ENCODE measurements at places on chromosomes 5 and 9. TPM values are rescaled to one million over a fixed set of nuclear protein-coding genes. Genes with fewer than 3 reads are reported as not detected.

- no peak for DNase-seq
Observed at GRCh38 chr5:116799401-116799800, 224.8 kb upstream of the SEMA6A start.

DNA sequence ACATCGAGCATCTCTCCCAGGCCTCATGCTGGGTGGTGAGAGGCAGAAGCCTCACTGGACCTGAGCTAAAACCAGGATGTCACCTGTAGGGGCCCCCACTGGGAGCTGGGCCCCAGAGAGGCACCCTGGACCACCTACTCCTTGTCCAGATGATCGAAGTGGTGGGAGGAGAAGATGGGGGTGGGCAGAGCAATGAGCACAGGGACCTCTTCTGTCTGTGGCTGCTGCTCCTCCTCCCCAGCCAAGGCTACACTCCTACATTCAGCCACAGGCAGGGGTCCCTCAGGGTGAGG, 227.5 kb downstream of the CACNA1B start:
- DNase-seq: no peak

- DNase-seq: no peak
Observed at GRCh38 chr5:135869276-135869675, 26.4 kb downstream of the IL9 start.

GRCh38 chr5:61701877-61702602, 370.0 kb downstream of the ZSWIM6 start:
- no peak for DNase-seq

PDE4D gene
- 29.3 TPM for polyA plus RNA-seq

GRCh38 chr5:160357861-160358411, 12.5 kb downstream of the C1QTNF2 start:
- DNase-seq: peak; percentile 93

- no peak for DNase-seq
Observed at GRCh38 chr5:59393585-59394420, 499.7 kb downstream of the PDE4D start.

DNA sequence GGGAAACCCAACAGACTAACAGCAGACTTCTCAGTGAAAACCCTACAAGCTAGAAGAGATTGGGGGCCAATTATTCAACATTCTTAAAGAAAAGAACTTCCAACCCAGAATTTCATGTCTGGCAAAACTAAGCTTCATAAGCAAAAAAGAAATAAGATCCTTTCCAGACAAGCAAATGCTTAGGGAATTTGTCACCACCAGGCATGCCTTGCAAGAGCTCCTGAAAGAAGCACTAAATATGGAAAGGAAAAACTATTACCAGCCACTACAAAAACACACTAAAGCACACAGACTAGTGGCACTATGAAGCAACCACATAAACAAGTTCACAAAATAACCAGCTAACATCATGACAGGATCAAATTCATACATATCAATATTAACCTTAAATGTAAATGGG, 131.1 kb downstream of the OR2K2 start:
- no peak for DNase-seq

- DNase-seq: no peak
Observed at GRCh38 chr5:38424148-38425060, 132.0 kb downstream of the LIFR start.

PDCD1LG2 gene
- polyA plus RNA-seq: 3.0 TPM

DNA sequence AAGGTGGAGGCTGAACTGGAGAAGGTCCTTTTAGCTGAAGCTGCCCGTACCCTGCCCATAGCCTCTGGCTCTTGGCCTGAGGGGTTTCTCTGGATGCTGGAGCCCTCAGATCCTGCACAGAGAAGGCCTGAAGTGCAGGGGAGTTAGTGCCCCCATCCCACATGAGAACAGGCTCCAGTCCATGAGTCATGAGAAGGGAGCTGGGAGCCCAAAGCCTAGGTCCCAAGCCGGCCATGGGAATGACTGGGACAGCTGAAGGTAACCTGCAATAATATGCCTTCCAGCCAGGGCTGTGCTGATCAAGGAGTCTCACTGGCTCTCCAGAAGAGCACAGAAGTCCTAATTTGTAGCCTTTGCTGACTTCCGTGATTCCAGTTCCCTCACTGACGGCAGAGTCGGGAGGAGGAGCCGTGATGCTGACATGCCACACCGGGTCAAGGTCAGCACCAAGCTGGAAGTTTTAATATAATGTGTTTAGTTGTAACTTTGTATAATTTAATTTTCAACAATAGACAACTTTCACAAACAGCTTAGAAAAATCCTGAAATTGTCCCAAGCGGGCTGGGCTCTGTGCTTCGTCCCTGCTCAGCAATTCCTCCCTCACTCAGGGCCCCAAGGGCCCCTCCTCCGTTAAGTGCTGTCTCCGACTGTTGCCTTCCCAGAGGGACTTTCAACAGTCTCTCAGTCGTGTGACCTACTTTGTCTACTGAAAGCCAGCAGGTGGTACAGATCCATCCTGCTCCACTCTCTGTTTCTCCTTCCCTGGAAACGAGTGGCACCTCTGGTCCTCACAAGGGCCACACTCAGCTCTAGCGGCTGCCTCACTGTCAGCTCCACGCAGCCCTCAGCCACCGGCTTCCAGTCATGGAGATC, 387.8 kb downstream of the GADD45G start:
- no peak for DNase-seq

DNA sequence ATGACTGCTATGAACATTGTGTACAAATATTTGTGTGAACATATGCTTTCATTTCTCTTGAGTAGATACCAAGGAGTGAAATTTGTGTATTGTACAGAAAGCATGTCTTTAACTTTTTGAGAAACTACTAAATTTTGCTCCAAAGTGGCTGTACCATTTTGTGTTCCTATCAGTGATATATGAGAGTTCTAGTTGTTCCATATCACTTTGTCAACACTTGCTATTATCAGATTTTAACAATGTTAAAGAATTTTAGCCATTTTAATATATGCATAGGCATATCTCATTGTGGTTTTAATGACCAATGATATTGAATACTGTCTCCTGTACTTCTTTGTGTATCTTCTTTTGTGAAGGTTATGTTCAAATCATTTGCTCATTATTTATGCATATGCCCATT, 142.9 kb upstream of the NR3C1 start:
- no peak for DNase-seq

DNA sequence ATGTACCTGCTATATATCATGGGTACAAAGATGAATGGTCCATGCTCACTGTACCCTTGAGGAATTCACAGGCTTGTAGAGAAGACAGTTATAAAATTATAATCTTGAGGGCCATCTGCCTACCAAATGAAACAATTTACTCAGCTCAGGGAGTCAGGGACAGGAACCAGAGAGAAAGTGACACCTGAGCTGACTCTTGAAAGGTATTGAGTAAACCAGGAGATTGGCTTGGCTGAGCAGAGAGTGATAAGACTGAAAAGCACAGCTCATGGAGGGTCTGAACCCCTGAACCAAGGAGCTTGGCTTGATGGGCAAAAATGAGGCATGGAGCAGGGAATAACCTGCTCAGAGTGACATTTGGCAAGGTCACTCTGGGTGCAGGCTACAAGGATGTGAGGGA, 147.3 kb downstream of the FAM114A2 start:
- no peak for DNase-seq

DNA sequence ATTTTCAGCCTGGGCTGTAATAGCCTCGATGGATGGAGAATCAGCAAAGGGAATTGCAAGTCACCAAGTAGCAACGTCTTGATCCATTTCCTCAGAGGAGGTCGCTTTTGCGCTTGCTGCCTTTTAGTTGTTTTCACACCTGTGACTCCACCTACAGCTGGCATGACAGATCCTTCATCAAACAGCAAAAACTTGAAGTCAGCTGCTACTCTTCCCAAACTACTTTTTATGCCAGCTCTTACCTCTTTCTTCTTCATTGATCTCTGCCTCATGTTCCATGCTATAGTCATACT, 107.7 kb downstream of the MAT2B start:
- DNase-seq: no peak

ANKRD34B gene
- polyA plus RNA-seq: 0.31 TPM

MOB3B gene
- polyA plus RNA-seq: 5.8 TPM

DNA sequence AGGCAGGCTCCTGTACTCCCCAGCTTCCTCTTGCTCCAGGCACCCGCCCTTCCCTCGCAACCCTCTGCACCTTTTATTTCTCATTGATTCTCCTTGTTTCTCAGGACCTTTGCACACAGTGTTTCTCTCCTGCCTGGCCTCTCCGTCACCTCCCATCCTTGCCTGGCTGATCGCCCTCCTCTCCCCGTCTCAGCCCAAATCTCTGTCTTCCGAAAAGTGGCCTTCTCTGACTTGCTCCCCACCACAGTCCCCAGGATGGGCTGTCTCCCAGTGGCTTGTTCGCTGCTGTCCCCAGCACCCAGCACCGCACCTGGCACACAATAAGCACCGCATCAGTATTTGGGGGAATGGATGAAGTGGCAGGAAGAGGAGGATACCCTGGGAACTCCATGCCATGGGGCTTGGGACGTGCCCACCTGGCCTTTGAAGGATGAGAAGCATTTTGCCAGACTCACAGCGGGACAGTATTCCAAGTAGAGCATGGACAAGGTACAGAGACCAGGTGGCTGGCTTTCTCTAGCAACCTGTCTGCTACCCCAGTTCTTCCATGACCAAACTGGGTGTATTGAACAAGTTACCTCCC, 62.5 kb downstream of the LMX1B start:
- DNase-seq: no peak

GRCh38 chr5:151134228-151134627, 23.4 kb downstream of the ANXA6 start:
- no peak for DNase-seq

GRCh38 chr5:89604342-89604741, 721.4 kb upstream of the MEF2C start:
- DNase-seq: no peak

FLT4 gene
- polyA plus RNA-seq: 18.7 TPM

PCDHGB3 gene
- polyA plus RNA-seq: not detected

GRCh38 chr9:113467183-113467582, 3.7 kb downstream of the RGS3 start:
- no peak for DNase-seq

GRCh38 chr9:6214903-6215302, 704 bp upstream of the IL33 start:
- DNase-seq: peak; percentile 34

C9orf50 gene
- polyA plus RNA-seq: not detected

GRCh38 chr5:86679529-86679928, 61.8 kb downstream of the COX7C start:
- DNase-seq: peak; percentile 26

- DNase-seq: no peak
Observed at GRCh38 chr9:110731437-110732028, 62.9 kb downstream of the MUSK start.

IL31RA gene
- 1.1 TPM for polyA plus RNA-seq

SCGB3A2 gene
- not detected for polyA plus RNA-seq

LHX2 gene
- polyA plus RNA-seq: 1.6 TPM

PPIP5K2 gene
- 25.4 TPM for polyA plus RNA-seq

DNA sequence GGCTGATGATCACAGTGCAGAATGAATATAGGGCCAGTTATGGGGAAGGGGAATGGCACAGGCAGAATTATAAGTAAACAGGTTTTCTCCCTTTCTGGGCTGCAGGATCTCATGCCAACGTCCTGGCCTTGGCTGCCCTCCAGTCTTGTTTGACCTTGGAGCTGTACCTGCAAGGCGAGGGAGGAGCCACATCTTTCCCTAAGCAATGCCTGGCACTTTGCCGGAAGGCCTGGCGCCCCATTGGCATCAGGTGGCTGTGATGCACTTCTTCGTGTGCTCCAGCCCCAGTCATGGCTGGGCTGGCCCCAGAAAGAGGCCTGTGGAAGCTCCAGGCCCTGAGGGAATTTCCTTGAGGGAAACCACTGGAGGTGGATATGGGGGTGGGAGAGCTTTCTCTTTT, 16.7 kb upstream of the IQGAP2 start:
- DNase-seq: no peak

ENC1 gene
- 25.9 TPM for polyA plus RNA-seq

DNA sequence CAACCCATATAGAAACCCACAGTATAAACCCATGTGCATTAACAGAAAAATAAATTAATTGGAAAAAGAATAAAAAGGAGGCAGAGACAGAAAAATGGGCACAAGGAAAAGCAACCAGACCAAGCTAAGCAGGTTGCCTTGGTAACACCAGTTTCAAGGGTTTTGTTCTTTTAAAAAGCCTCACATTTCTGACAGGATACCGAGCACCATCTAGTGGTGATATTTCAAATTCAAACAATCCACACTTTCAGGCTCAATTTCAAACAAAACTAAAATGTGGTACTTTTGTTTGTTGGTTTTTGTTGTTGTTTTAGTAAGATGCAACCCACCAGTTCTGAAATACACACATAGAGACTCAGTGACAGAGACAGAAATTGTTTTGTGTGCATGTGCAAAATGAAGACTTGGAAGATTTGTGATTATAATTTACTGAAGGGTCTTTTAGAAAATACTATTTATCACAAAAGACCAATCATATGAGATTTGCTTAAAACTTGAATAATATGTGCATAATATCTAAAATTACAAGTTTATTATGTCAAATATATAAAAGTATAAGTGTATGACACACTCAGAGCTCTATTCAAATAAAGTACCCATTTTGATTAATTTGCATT, 318.2 kb downstream of the SLCO4C1 start:
- peak; percentile 47 for DNase-seq

CARTPT gene
- polyA plus RNA-seq: not detected

TAF7 gene
- polyA plus RNA-seq: 83.4 TPM

GRCh38 chr9:1939466-1939865, 75.7 kb upstream of the SMARCA2 start:
- no peak for DNase-seq

DNA sequence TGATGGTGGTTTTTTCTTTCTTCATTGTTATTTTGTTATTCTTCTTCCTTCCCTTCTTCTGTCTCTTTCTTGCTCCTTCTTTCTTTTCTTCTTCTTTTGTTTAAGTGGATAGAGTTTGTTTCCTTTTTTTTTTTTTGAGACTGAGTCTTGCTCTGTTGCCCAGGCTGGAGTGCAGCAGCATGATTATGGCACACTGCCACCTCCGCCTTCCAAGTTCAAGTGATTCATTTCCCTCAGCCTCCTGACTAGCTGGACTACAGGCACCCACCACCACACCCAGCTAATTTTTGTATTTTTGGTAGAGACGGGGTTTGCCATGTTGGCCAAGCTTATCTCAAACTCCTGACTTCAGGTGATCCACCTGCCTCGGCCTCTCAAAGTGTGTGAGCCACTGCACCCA, 40.3 kb downstream of the JAK2 start:
- no peak for DNase-seq

- DNase-seq: no peak
Observed at GRCh38 chr5:126917918-126918614, 112.3 kb downstream of the MARCHF3 start.

QRFP gene
- polyA plus RNA-seq: 0.47 TPM

DNA sequence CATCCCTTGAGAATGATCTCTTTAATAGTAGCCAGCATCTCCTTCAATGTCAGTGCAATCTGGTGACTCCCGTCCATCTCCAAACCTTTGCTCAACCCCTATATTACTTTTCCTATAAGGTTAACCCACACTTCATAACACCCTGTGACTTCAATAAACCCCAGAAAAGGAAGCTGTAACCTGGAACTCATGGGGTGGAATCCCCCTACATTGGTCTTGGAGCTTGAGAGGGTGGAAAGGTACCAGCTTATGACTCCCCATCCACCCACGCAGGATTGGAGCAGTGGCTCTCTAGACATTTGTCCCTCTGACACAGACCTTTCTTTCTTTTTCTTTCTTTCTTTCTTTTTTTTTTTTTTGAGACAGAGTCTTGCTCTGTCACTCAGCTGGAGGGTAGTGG, 54.7 kb upstream of the ZFR start:
- no peak for DNase-seq

GRCh38 chr5:137791799-137792198, 37.6 kb upstream of the HNRNPA0 start:
- DNase-seq: no peak
